Stimulated activated CD4-positive, alpha-beta T cell treated with anti-CD3 and anti-CD28 coated beads, Interleukin-12 subunit alpha, Interleukin-12 subunit beta, amount 100 ng/mL, for 48 hours (primary cell): ENCODE measurements at places on chromosomes 5 and 9.

DNA sequence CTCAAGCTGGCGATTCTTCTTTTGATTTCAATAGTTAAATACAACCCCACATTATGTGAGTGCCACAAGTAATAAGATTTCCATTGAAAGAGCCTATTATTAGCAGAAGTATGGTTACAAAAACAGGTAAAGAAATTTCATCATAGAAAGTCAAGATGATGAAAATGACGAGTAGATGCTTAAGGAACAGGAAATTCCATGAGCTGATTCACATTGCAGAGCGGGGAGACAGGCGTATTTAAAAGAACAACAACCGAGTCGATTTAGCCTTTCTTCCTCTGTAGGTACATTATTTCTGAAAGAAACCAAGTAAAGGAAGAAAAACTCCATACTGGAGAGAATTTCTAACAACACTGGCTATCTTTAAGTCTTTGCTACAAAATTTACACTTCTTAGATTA is 310.4 kb downstream of the SLF1 start:
- no peak for DNase-seq

GRCh38 chr5:39062530-39062929 is 11.7 kb downstream of the RICTOR start:
- no peak for DNase-seq

DNA sequence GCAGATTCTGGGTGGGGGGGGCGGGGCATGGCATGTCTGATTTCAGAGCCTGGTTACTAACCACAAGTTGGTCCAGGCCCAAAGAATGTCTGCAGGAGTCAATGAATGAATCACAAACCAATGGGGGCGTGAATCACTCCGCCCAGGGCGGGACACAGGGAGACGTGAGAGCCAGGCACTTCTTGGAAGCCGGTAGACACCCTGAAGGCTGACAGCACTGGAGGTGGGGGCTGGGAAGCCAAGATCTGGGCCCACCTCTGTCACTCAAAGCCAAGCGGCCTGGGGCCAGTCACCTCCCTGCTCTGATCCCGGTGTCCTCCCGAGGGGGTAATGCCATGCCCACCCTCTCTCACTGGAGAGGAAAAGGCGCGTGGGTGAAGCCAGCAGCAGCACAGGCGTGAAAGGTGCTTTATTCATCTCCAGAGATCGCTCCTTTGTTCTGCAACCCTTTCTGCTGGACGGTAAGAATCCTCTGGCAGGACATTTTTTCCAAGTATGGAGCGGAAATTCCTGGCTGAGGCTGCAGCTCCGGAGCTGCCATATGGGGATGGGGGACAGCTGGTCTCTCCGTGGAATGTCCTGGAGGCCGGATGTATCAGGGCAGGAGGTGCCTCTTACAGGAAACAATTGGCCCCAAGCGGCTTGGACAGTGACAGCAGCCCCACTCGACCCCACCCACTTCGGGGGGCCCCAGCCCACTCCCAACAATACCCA is 85.0 kb downstream of the STK10 start:
- no peak for DNase-seq

- no peak for DNase-seq
Observed at GRCh38 chr9:132161743-132162184, at the start of gene NTNG2. NTNG2 (plus strand) TSS chr9:132162058; CDS start chr9:132166832, 4,774 bp downstream.

DNA sequence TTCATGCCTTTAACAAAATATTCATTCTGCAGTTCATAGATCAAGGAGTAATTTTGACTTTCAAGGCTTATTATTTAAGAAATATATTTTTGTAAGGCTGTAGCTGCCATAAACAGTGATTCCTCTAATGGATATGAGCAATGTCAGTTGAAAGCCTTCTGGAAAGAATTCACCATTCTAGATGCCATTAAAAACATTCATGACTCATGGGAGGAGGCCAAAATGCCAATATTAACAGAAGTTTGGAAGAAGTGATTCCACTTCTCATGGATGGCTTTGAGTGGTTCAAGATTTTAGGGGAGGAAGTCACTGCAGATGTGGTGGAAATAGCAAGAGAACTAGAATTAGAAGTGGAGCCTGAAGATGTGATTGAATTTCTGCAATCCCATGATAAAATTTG is 229.1 kb downstream of the DEPDC1B start:
- DNase-seq: no peak

DNA sequence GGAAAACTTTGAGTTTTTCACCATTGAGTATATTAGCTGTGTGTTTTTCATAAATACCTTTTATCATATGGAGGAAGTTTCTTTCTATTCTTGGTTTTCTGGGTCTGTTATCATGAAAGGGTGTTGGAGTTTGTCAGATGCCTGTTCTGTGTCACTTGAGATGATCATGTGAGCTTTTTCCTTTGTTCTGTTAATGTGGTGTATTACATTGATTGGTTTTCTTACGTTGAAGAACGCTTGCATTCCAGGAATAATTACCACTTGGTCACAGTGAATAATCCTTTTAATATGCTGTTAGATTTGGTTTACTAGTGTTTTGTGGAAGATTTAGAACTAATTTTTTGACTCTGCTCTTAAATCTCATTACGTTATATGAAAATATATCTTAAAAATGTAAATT is 7.8 kb downstream of the PLEKHG4B start:
- DNase-seq: no peak

- DNase-seq: no peak
Observed at GRCh38 chr9:80806671-80807070, 882.7 kb downstream of the TLE1 start.

- DNase-seq: no peak
Observed at GRCh38 chr5:132480893-132481595, 9.5 kb downstream of the IRF1 start.

DNA sequence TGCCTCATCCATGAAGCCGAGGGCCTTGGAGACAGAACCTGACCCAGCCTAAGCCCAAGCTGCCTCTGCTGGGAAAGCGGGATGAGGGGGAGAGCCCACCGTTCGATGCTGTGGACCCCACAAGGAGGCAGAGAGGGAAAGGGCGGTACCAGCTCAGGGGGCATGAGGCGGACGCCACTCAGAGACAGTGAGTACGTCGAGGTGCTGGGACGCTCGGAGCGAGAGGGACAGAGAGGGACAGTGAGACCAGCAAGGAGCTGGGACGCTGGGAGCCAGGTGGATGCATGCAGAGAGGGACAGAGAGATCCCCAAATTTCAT is 33.6 kb downstream of the EXD3 start:
- no peak for DNase-seq

- DNase-seq: no peak
Observed at GRCh38 chr9:117302487-117302886, 112.4 kb downstream of the ASTN2 start.

DNA sequence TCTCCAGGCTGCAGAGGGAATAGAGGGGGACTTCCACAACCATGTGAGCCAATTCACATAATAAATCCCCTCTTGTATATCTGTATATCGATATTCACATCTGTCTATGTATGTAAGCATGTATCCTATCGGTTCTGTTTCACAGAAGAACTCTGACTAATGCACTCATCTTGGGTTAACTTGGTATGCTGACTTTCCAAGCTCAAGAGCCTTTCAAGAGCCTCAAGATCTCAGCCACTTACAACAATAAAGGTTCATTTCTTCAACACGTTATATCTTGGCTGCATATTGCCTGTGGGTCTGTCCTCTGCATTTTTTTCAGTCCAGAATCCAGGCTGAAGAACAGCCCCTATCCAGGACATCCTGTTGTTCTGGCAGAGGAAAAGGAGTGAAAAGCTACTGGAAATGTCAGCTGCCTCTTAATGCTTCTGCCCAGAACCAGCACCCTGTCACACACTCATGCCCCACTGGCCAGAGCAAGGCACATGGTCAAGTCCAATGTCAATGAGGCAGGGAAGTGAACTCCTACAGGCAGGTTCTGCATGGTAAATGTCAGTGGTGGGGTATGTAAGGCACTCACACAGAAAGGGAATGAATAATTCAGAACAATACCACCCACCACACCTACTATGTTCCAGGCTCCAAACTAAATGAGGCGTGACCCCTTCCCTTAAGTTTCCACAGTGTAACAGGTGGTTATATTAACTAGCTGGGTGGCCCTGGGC is 91.6 kb upstream of the ICE1 start:
- no peak for DNase-seq

DNA sequence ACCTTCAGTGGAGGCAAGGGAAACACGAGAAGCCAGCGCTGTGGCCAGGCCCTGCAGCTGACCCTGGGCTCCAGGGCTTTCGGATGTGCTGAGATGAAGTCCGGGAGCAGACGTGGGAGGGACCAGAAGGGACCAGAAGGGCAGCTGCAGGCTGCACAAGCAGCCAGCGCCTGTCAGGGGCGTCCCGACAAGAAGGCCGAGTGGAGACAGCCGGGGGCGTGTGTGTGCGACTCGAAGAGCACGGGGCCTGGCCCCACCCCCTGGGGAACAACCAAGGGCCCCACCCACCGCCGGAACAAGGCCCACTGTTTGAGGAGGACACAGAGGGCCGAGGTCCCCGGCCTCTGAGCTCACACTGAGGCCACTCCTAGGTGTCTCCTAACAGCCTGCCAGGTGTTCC is 31.4 kb downstream of the SLC12A7 start:
- DNase-seq: no peak
